Stimulated activated CD4-positive, alpha-beta T cell treated with anti-CD3 and anti-CD28 coated beads, Interleukin-1b, Interleukin-23, amount 100 ng/mL, for 1 hour (primary cell): ENCODE measurements at places on chromosomes 3 and 15.

DNA sequence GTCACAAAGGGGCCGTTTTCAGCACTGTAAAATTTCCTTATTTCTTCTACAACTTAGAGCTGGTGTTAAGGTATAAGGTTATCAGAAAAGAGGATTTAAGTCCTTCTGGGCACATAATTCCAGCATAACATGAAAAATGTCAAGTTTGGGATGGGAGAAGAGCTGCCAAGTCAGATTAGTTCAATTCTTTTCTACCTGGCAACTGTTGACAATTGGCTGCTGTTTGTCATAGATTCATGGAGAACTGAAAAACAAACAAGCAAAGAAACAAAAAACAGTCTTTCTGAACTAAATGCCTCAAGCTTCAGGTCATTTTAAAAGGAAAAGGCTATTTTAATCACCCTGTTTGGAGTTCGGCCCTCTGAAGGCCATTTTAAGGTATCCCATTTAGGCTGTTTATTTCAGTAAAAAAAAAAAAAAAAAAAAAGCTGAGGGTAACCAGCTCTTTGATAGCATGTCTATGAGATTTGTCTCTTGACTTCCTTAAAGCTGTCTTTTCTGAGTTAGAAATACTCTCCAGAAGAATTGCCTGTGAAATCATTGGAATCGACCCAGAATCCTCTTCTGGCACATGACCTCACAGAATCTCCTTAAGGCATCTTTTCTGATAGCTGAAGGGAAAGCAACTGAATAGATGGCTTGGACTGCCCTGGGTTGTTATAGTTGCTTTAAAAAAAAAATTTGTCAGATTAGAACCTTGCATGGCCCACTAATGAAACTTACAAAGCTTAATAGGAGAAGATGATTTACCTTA, 173.3 kb downstream of the SEMA6D start:
- DNase-seq = no peak

GRCh38 chr3:176514297-176514696, 683.0 kb downstream of the TBL1XR1 start:
- no peak for DNase-seq

GRCh38 chr3:42572278-42572677, 9.5 kb downstream of the SEC22C start:
- DNase-seq = no peak

DNA sequence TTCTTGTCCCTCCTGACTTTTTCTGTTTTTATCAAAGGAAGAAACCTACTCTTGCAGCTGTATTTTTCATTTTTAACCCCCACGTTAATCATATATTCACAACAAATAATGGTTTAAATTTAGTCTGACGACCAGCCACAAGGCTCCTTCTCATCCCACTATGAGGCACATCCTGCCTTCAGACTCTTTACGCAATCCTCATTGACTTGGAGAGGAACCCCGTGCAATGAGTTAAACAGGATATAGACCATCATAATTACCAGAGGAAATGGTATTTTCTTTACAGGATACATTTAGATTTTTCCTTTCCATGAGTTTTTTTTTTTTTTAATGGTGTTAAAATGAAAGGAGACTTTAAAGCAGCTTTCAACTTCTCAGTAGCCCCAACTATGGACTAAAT, 68.5 kb downstream of the WWTR1 start:
- no peak for DNase-seq

GRCh38 chr15:44719293-44719999, 8.1 kb downstream of the B2M start:
- DNase-seq = no peak

DNA sequence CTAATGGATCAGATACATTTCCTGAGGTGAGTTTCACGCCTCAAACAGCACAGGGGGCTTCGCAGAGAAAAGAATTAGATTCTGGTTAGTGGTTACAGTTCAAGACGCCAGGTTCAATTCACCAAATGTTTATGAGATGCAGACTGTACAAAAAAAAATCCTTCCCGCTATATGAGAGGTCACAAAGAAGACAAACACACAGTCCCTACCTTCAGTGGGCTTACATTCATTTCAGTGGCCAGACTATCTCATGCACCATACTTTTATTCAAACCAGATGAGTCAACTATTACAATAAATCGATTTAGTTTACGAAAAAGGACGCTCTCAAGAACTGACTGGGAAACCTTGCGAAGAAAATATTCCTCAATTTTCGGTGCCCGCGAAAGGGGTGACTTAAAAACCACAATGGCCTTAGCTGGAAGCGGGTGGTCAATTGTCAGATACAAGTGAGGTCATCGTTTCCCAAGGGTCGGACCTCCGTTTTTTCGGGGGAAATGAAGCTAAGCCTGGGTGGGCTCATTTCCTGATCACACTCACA, 695 bp downstream of the METTL6 start:
- no peak for DNase-seq

GRCh38 chr15:66623801-66624453, 58.1 kb upstream of the LCTL start:
- no peak for DNase-seq

DNA sequence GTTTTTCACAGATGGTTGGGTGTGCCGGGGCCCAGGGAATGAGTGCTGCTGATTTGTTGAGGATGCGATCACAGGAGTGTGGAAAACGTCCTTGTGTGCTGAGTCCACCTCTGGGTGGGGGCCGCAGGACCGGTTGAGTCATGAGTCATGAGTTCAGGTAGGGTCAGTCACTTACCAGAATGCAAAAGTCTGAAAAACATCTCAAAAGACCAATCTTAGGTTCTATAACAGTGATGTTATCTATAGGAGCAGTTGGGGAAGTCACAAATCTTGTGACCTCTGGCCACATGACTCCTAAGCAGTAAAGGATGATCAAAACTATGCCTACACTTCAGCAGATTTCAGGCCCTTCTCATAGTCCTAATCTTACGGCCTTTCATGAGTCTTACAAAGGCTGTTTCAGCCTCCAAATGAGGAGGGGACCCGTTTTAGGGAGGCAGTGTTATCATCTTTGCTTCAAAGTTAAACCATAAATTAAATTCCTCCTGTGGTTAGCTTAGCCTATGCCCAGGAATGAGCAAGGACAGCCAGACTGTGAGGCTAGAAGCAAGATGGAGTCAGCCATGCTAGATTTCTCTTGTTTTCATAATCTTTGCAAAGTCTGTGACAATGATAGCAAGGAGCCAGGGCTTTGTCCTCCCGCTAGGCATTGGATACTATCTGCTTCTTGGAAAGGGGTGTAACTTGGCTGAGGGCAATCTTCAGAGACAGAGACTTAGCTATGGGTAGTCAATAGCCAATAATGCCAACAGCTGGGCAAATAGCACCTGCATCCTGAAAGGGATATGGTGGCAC, 30.6 kb upstream of the PIAS1 start:
- DNase-seq = no peak

- DNase-seq = no peak
These were observed 307.8 kb upstream of the ARRDC4 start for GRCh38 chr15:97652700-97653167.
